ENCODE measurements at places on chromosomes 7 and 10.

DNA sequence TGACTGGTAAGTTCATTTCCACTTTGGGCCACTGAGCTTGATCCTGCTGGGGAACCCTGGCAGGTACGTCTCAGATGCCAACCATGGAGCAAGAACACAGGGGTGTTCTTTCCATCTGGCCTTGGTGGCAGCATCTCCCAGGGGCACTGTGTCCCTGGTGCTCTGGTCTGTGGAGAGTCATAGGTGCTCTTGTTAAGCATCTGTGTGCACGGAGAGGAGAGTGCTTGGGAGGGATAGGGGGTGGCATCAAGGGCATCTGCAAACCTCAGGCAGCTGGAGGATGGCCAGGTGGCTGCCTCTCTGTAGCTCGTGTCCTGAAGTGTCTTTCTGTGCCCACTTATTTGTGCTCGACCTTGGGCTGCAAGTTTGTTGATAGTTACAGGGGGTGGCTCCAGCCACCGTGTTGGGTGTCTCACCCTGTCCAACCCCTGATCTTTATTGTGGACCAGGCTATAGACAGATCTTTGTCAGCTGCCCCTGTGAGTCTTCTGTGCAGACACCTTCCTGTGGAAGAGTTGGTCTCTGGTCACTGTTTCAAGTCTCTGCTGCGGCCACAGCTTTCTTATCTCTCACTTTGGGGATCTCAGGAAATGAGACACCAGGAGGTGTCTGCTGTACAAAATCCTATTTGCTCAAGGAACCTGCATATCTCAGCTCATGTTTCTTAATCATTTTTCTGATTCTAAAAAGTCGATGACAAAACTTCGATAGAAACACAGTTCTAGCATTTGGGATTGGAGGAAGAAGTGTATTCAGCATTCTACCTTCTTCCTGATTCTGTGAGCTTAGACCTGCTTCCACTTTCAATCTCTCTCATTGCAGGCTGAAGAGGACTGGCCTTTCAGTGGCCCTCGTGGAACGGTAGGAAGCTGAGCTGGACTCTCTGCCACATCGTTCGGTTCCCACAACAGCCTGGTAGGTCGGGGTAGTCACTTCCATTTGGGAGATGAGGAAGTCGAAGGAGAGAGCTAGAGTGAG, 17.2 kb upstream of the GIMAP8 start:
- peak; percentile 14 for DNase-seq

GRCh38 chr7:121105262-121105661, 116.8 kb downstream of the CPED1 start:
- DNase-seq, result no peak

DNA sequence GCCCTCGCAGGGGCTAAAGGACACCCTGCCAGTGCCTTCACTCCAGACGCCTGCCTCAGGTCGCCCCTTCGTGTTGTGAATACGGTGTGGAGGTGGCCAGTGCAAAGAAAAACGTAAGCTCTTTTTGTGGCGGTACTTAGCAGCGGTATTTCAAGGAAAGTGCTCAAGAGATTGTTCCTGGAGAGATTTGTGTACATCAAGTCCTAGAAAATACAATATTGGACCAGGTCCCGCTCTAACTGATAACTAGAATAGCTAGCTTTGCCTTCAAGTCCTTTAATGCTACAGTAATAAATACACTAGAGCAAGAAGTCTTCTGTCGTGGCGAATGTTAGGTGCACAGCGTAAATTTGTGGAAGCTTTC, 689 bp downstream of the PLCE1 start:
- no peak for DNase-seq

GRCh38 chr7:75957021-75957736, 37.2 kb downstream of the TMEM120A start:
- DNase-seq, result no peak

- peak; percentile 51 for DNase-seq
Measured at GRCh38 chr7:1059200-1060091, 15.1 kb downstream of the GPR146 start.

GRCh38 chr10:33241351-33241750, 93.1 kb downstream of the NRP1 start:
- DNase-seq, result no peak

DNA sequence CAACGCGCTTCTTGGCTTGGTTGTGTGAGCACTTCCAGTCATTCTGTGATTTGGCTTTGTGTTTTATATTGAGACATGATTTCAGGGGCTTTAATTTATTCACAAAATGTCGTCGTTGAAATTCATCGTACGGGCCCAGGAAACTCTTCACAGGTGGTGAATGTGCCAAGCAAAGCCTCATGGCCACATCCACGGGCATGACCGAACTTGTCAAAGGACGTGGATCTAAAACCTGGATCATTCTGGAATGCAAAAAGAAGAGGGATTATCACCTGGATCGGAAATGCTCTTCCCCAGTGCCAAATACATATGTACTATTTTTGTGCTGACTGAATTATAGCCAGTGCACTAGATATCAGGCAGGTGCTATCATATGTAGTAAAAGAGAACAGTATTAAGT, 2.2 kb downstream of the PPP1R3C start:
- DNase-seq, result no peak

DNA sequence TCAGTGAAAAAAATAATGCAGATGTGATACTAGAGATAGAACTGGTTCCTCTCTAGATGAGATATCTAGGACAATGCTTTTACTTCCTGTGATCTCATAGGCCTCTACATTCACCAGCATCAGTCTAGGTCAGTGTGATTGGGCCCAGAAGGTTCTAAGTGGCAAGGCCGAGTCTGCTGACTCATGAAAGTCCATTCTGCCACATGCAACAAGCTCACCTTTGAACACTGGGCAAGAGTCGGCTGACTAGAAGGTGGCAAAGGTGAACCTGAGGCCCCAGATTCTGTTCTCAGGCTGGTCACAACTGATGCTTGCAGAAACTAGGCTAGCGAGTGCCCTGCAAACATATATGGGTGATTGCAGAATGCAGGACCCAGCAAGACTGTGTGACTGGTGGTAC, 105.7 kb upstream of the PLXNA4 start:
- DNase-seq, result no peak

DNA sequence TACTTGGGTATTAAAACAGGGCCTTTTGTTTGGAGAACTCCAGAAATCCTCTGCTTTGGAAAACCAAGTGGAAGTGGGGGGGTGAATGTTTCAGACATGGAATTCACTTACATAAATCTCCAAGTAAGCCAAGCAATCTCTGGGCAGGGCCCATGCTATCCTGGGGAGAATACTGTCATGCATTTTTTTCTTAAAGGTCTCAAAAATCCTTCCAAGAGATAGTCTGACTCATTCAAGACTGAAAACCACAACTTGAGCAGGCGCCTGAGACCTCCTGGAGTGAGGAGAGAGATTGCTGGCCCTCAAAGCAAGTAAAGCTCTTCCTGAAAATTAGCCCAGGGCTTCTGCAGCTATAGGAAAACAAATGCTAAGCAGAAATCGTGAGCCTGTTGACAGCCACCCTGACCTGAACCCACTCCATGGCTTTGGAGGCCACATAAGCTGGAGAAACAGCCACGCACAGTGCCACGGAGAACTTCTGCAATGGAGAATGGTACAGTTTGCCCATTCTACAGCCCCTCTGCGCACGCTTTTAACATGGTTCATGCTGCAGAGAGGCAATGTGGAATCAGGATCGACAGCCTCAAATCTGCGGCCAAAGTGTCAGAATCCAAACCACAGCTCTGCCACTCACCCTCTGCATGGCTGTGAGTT, 203.1 kb upstream of the AUTS2 start:
- no peak for DNase-seq

DNA sequence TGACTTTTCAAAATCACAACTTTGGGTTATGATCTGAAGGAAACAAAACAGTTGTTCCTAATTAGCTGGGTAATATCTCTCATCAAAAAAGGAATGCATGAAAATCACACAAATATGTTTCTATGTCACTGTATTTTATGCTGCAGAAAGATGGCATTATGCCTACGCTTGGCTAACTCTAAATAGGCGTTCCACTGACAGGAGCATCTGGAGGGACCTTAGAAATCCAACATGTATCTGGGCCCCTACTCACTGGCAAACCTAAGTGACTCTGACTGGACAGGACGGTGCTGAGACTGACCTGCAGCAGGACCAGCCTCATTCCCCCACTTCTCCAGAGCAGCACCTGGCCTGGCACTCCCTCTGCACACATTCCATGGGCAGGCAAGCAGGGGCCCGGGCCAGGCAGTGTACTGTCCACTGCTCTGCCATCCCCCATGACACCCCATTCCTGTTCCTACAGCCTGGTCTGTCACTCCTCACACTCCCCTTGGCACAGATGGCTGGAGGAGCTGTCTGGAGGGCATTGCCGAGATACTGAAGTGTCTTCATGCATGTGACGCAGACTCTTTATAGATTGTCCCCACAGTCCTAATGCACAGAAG, 2.6 kb upstream of the MYL7 start:
- no peak for DNase-seq

- no peak for DNase-seq
Measured at GRCh38 chr10:48520184-48520506, 84.7 kb downstream of the ARHGAP22 start.

GRCh38 chr10:49164559-49165188, 23.5 kb downstream of the TMEM273 start:
- DNase-seq, result peak; percentile 72

DNA sequence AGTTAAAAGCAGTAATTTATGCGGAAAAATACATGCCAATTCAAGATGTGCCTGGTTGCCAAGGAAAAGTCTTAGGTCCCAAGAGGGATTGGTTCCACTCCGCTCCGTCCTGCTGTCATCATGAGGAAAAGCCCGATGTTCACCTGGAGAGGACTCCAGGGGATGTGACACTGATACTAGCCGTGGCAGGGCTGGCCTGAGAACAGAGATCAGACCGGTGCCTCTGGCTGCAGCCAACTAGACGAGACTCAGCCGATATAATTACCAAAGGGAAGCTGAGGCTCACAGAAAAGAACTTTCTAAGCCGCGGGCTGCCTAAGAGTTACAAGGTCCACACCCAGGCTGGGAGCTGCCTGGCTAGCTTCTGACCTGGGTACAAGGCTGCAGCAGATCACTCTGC, 81.3 kb upstream of the UNC5B start:
- no peak for DNase-seq

GRCh38 chr10:55024713-55025112, 223.7 kb upstream of the PCDH15 start:
- DNase-seq, result no peak

DNA sequence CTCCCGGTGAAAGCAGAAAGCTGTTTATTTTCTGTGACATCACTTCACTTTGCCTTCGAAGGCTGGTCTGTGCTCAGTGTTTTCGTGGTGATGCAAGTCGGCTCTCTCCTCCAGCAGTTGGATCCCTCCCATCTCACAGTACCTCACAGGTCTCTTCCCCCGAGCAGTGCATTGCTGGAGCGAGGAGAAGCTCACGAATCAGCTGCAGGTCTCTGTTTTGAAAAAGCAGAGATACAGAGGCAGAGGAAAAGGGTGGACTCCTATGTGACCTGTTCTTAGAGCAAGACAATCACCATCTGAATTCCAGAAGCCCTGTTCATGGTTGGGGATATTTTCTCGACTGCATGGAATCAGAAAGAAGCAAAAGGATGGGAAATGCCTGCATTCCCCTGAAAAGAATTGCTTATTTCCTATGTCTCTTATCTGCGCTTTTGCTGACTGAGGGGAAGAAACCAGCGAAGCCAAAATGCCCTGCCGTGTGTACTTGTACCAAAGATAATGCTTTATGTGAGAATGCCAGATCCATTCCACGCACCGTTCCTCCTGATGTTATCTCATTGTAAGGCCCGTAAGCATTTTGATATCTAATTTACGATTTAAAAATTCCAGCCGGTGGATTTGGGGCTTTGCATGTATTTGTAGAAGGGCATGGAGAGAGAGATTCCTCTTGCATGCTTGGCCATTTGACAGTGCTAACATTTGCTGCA, at the start of gene LGI1:
Gene LGI1, plus strand, starts transcription at position 136 of the 707 bp plus-strand sequence. Its CDS starts 209 bp downstream, at position 345.
- no peak for DNase-seq

GRCh38 chr7:77456696-77457095, 40.5 kb upstream of the GSAP start:
- no peak for DNase-seq

GRCh38 chr10:69464401-69464800, 13.1 kb downstream of the TSPAN15 start:
- DNase-seq, result no peak

Measured in activated T-cell treated with anti-CD3 and anti-CD28 coated beads, Interleukin-2, amount 50 U/mL, for 48 hours (primary cell).